ENCODE measurements at places on chromosomes 7 and 10. TPM values are rescaled to one million over a fixed set of nuclear protein-coding genes. Genes with fewer than 3 reads are reported as not detected.

GRCh38 chr7:22339725-22340390 is 17.1 kb downstream of the RAPGEF5 start:
- DNase-seq = no peak

DNA sequence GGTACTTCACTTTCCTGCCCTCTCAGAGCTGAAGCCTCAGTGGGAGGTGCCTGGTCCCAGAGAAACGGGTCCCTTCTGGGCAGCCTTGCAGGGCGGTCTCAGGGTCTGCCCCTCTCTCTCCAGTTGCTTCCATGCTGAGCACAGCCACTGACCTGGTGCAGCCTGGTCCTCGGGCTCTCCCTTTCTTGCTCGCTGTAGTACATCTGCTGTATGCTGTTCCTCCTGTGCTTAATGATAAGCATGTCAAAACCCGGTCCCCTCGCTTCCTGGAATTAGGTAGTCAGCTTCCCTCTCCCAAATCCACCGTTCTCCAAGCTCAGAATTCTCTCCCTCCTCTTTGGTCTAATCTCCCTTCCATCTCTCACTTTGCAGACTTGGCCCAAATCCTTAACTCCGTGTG is 11.0 kb upstream of the HPS1 start:
- no peak for DNase-seq

DNA sequence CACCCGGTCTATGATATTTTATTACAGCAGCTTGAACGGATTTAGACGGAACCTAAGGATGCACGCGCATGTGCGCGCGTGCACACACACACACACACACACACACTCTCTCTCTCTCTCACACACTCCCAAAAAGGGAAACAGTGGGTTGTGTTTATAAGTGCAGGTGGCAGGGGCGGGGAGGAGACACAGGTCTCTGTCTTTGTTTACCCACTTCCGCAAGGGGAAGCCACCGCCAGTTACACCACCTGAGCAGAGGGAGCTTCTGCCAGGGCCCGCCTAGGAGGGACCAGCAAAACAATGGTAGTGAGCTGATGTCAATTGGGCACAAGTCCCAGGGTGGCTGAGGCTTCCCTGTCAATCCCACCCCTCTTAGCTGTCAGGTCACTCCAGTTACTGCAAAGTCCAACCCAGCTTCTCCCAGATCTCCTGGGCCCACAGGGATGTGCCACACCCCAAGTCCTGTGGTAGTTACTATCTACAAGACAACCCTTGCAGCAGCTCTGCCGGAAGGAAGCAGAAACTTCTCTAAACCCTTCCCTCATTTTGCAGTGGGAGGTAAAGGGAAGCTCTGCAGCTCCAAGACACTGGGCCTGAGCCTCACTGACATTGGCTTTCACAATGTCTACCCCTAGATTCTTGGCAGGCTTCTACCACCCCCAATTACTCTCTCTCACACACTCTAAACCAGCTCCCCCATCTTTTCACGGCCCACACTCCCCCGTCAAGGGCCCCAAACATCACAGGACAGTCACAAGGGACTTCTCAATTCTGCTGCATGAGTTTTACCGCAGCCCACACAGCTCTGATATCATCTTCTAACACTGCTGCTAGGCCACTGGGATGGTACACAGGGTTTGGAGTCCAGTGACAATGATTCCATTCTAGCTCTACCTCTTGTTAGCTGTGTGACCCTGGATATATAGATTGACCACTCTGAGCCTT is 17.6 kb downstream of the ANXA11 start:
- peak; percentile 83 for DNase-seq

GRCh38 chr10:69092959-69093850 is 5.3 kb downstream of the SRGN start:
- DNase-seq = peak; percentile 84

DNA sequence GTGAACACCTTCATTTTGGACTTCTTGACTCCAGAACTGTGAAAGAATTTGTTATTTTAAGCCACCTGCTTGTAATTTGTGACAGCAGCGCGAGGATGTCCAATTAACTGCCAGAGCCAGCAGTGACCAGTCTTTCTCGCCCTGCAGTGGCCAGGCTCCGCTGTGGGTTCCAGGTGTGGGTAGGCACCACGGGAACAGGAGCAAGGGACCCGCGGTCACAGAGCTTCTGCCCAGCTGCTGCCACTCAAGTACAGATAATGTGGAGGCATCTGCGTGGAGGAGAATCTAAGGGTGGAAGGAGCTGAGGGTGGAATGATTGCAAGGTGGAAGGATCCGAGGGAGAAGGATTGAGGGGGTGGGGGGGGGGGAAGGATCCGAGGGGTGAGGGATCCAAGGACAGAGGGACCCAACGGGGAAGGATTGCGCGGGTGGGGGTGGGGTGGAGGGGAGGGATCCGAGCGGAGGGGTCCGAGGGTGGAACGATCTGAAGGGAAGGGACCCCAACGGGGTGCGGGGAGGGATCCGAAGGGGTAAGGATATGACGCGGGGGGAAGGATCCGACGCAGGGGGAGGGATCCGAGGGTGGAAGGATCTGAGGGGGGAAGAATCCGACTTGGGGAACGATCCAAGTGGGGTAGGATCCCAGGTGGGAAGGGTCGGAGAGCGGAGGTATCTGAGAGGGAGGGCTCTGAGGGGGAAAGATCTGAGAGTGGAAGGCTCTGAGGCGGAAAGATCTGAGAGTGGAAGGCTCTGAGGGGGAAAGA is 3.6 kb downstream of the CALY start:
- DNase-seq = no peak

- DNase-seq = no peak
Observed at GRCh38 chr10:86440874-86441843, 74.6 kb upstream of the GRID1 start.

DNA sequence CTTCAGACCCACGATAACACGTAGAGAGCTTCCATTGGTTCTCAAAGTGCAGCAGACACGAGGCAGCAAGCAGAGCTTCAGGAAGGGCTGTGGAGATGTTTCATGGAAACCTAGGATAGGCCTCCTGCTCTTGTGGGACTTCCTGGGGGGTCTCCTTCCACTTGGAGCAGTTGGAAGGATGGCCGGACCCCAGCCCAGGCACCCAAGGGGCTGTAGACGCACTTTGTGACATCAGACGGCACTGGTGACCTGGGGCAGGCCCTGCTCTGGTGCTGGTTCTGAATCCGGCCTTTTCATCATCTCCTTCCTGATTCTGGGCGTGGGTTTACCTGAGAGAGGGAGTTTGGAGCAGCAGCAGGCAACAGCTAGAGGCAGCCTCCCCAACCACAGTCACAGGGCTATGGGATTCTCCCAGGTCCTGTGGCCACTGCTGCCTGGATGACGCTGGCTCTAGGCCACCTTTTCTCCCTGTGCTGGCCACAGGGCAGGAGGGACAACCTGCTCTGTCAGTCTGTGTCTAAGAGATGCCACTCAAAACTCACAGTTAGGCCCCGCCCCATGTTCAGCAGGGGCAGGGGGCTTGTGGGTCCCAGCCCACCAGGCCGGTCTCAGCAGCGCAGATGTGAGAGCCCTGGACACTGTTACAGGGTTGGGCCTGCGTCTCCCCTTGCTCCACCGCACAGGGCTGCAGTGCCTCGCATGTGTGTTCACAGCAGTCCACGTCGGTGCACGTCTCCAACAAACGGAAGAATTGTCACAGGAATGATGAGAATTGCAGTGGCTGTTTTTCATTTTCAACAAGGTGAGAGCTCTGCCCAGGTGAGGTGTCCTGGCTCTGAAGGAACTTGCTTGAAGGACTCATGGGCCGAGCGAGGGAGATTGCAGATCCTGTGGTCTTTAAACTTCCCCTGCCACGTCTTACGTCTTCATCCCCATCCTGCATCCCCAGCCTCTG is 569.3 kb downstream of the TCERG1L start:
- DNase-seq = no peak

GRCh38 chr10:29469481-29470354 is 165.1 kb downstream of the SVIL start:
- DNase-seq = no peak

GRCh38 chr7:1752771-1753563 is 82.9 kb downstream of the ELFN1 start:
- DNase-seq = no peak

DNA sequence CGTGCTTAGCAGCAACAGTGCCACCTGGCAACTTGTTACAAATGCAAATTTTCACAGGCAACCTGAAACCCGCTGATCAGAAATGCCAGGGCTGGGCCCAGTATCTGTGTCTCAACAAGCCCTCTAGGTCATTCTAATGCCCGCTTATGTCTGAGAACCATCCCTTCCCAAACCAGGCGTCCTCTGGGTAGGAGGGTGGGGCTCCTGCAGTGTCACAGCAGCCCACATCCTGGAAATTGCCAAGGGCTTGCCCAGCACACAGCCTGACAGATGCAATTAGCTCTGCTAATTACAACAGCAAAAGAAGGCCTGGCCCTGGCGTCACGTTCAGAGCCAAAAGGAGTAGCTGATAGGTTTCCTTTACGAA is 15.9 kb downstream of the ITPRIP start:
- DNase-seq = peak; percentile 47

GRCh38 chr10:93434991-93435491 is 47.1 kb downstream of the MYOF start:
- DNase-seq = no peak

- no peak for DNase-seq
Observed at GRCh38 chr10:65670087-65670486, 1255.7 kb upstream of the LRRTM3 start.

GRCh38 chr10:71266918-71267442 is 52.1 kb upstream of the SLC29A3 start:
- DNase-seq = no peak

- peak; percentile 75 for DNase-seq
Observed at GRCh38 chr10:71213127-71213621, 804 bp downstream of the UNC5B start.

- DNase-seq = no peak
Observed at GRCh38 chr7:12907774-12908173, 220.3 kb downstream of the ARL4A start.

GRCh38 chr10:100997360-100998182 is 2.0 kb upstream of the LZTS2 start:
- peak; percentile 88 for DNase-seq

DNA sequence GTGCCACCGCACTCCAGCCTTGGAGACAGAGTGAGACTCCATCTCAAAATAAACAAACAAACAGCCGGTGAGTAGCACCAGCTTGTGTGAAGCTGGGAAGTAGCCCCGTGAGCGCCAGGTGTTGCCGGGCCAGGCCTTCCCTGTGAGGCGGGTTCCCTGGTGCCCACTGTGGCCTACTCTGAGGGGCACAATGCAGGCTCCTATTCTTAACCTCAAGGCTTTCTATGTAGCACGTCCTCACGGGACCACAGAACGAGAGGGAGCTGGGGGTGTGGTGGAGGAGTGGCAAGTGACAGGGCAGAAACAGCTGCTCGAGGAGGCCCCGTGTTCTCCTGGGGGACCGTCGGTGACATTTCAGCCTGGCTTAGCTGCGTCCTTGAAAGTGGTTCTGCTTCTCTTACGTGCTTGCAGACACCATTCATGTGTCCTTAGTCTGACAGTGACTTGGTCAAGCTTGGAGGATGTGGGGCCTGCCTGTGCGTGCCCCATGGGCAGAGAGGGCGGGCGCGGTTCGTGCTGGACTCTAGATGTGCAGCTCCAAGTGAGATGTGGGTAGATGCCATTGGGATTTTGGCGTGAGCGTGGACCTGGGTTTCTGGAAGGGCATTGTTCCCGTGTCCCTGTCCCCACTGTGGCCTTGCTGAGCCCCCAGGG is 116.6 kb downstream of the NKX6-2 start:
- no peak for DNase-seq

DNA sequence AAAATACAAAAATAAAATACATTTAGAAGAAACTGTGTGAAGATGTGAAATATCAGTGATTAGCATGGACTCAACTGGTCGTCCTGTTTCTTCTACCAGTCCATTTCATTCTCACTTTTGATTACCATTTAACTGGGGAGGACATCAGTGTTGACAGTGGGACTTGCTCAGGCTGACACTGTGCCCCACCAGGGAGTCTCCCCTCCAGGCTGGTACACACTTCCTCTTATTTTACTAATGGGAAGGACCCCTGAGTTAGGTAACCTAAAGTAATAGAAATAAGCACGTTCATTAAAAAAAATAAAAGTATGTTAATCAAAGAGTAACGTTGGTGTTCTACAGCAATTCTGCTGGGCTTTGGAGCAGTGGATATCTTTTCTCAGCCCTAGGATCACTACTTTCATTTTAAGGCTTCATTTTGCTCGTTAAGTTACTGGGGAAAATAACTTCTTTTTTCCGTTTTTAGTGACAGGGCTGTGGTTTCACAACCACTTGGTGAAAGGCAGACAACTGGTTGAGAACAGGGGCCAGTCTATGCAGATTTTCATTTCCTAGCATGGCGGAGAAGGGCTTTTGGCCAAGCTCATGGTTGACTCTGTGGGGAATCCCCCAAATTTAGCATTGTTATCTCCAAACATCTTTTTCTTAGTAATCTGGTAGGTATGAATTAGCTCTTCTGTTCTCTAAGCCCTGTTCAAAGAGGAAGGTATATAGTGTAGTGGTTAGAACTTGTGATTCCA is 2.1 kb downstream of the SNX10 start:
- DNase-seq = no peak

GRCh38 chr7:40800771-40801170 is 666.0 kb downstream of the SUGCT start:
- DNase-seq = no peak

- DNase-seq = no peak
Observed at GRCh38 chr7:28077616-28078015, 103.0 kb downstream of the JAZF1 start.

The BTBD16 gene
- total RNA-seq = not detected

The SMKR1 gene
- total RNA-seq = not detected

The NCAPG2 gene
- total RNA-seq = 9.0 TPM

The WIPF3 gene
- not detected for total RNA-seq

All from transverse colon (tissue), 4 donors.